CD8-positive, alpha-beta T cell (primary cell): ENCODE measurements at places on chromosomes 6 and 20.

DNA sequence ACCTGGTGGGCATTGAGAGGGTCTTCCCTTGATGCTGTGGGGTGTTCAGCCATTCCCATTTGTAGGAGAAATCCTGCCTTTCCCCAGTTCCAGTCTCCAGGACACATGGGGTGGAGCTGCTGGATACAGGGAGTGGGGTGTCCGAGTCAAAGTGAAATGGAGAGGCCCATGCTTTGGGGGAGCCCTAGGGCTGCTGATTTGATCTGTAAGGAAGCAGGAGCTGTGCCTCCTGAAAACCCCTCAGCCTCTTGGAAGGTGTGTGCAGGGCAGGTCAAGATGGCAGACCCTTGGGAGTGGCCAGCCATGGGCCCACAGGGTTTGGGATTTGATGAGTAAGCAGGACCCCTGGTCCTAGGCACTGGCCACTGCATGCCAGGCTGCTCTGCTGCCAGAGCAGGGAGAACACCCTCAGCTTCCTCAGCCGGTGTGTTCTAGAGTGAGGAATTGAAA, 82.0 kb downstream of the SERAC1 start:
- DNase-seq, result no peak

DNA sequence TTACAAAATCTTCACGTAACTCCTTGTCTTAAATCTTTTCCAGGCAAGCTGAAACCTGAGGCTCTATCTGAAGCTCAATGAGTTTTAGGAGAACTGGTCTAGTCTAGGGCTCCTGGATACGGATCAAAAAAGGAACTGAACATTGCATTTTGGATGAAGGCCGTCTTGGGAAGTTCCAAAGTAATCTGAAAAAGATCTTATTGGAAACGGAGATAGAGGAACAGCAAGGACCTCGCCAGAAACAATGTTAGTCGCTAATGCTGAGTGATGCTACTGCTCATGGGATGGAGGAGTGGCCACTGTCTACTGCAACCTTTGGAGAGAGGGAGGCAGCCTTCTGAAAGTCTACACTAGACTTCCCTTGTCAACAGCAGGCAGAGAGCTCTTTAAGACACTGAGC, 91.4 kb upstream of the ATXN1 start:
- DNase-seq, result no peak

DNA sequence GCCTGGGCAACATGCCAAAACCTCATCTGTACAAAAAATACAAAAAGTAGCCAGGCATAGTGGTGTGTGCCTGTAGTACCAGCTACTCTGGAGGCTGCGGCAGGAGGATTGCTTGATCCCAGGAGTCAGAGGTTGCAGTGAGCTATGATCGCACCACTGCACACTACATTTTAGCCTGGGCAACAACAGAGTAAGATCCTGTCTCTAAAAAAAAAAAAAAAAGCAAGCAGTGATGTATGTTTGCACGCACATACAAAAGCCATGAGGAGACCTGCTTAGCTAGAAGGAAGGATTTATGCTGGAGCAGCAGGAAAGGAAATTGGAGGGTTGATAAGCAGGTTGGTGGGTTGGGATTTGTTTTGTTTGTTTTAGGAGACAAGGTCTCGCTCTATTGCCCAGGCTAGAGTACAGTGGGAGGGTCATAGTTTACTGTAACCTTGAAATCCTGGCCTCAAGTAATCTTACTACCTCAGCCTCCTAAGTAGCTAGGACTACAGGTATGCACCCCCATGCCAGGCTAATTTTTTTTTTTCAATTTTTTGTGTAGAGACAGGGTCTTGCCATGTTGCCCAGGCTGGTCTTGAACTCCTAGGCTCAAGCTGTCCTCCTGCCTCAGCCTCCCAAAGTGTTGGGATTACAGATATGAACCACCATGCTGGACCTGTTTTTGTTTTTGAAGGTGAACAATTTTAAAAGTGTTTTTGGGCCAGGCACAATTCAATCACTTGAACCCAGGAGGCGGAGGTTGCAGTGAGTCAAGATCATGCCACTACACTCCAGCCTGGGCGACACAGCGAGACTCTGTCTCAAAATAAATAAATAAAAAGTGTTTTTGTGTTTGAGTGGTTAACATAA, 4.0 kb downstream of the ZSWIM3 start:
- DNase-seq, result no peak

DNA sequence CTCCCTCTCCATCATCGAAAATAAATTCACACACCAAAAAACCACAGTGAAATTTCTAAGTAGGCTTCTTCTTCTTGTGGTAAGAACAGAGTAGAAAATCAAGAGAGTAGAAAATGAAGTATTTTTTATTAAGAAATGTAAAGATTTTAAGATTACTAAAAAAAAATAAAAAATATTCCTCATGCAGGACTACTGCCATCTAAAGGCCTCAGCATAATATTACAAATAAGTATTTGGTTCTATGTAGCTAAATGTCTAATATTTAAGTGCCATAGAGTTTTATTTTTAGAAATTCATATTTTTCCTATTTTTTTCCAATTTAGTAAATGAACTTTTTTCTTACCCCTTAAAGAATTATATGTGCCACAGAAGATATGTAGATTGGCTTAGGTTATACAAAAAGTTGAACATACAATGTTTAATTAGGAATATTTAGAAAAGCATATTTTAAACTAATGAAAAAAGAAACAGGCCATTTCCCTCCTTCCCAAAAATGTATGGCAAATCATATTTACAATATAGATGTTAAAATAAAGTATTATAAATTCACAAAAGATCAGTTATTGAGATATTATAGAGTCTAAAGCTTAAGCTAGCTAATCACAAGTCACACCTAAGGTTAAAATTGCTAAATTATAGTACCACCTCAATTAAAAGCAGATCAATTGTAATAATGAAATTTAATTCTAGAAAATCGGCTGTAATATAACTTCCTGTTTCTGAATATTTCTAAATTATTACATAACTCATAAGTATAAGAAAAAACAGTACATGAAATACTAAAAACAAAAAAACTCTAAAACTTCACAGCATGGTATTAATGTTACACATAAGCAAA, 3.5 kb upstream of the NT5DC1 start:
- DNase-seq, result no peak

- DNase-seq, result no peak
These were observed 102.3 kb downstream of the LYRM2 start for GRCh38 chr6:89536231-89536630.

DNA sequence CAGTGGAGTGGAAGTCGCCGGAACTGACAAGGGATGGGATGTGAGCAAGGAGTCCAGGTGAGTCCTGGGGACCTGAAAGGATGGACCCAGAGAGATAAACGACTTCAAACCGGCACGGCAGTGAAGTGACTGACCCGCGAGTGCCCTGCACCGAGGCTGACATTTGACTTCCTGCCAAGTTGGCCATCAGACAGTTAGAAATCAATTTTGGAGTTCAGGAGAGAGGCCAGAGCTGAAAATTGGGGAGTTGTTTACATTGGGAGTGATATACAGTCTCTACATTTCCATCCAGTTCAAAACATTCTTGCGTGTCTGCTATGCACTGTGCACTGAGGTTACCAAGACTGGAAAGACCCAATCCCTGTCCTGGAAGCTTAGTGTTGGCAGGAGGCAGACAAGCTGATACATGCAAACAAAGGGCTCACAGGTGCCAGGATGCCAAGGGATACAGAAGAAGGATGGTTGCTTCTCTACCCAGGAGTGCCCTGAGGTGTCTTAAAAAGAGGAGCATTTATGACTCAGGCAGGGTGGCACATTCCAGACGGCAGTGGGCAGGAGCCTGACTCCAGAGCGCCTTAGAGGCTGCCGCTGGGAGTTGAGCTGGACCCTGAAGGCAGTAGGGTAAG, 186.6 kb downstream of the MTHFD1L start:
- DNase-seq, result no peak
